ENCODE measurements at places on chromosomes 11 and 22.

DNA sequence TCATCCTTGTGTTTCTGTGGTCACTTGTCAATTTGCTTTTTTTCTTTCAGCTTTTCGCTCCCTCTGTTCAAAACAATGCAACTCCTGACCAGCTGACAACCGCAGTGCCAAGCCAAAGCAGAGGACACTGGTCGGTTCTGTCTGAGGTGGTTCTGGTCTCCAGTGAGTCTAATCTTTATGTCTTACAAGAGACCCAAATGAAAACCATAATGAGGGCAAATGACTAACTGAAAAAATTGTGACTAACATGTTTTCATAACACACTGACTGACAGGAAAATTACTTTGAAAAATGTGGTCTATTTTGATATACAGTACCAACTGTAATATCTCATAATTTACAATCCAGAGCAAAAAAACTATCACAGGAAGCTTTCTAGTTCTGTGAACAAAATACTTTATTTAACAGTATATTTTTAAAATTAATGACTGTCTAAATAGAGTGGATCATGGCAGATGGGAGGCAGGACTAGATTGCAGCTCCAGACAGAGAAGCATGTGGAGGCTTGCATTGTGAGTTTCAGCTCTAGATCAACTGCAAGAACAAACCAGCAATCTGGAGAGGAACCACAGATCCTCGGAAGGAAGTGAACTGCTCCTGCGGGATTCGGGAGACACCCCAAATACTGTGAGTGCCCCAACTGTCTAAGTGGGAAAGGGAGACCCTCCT lies 311.8 kb downstream of the SBF2 start:
- no peak for DNase-seq

DNA sequence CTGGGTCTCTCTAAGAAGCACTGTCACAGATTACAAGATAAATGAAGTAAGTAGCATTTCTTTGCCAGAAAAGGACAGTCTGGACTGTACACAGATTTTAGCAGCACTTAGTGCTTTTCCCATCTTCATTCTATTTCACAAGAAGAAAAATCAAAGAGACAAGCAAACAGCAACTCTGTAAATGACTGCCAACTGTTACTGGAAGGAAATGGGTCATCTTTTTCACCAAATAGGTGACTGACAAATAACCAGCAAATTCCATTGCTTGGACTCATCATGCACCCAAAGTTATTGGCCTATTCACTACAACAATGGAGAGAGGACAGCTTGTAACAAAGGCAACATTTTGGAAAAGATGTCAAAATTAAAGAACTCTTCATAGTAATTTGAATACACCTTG lies 28.9 kb upstream of the CARD18 start:
- DNase-seq = no peak

DNA sequence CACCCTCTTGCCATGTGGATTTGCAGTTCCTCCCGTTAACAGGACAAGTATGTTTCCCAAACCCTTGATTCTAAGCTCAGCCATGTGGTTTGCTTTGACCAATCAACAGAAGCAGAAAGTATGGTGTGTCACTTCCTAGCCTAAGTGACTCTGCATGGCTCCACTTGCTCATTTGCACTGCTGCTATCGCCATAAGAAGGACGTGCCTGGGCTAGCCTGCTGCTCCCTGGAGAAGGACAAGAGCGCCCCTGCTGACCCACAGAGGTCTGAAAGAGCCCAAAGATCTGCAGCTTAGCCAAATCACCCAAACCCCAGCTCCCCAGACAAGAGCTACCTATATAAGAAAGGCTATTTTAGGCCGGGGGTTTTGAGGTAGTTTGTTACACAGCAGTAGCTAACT lies 18.0 kb downstream of the TBRG1 start:
- DNase-seq = peak; percentile 14

DNA sequence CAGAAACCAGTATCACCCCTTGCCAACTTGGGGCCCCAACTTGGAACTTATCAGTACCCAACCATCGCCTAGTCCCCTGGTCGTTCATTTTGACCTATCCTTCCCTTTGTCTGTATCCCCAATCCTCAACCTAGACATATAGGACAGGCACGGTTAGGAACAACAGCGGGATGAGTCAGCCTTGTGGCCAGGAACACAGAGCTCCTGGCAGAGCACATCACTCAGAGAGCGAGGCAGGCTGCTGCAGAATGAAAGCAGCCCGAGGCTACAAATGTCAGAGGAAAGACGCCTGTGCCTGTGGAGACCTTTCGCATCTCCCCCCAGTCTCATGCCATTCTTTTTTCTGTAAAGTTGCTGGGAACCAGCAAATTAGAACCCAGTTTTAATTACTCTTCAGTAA lies 14.6 kb downstream of the DKK3 start:
- no peak for DNase-seq
